Fibroblast of lung (primary cell): ENCODE measurements at places on chromosomes 3 and 15.

- no peak for DNase-seq
Observed at GRCh38 chr3:14497321-14497720, 42.8 kb downstream of the GRIP2 start.

DNA sequence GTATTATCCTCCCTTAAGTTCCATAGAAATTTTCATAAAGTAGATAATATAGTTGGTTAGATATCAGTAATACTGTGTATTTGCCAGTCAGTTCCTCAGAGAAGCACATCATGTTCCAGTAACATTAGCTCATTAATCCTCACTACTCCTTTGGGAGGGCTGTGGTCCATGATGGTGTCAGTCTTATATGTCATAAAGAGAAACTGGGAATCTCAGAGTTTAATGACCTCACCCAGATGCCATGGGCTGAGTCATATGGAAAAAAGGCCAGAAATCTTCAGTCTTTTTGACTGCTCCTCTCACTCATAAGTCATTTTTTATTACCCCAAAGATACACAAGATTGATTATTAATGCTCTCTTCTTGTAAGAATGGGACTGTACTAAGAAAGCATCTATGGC lies 188.6 kb downstream of the CHL1 start:
- DNase-seq = peak; percentile 8

DNA sequence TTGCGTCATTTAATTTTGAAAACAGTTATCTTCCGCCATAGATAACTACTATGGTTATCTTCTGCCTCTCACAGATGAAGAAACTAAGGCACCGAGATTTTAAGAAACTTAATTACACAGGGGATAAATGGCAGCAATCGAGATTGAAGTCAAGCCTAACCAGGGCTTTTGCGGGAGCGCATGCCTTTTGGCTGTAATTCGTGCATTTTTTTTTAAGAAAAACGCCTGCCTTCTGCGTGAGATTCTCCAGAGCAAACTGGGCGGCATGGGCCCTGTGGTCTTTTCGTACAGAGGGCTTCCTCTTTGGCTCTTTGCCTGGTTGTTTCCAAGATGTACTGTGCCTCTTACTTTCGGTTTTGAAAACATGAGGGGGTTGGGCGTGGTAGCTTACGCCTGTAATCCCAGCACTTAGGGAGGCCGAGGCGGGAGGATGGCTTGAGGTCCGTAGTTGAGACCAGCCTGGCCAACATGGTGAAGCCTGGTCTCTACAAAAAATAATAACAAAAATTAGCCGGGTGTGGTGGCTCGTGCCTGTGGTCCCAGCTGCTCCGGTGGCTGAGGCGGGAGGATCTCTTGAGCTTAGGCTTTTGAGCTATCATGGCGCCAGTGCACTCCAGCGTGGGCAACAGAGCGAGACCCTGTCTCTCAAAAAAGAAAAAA lies 1.2 kb downstream of the B2M start:
- DNase-seq = peak; percentile 79

GRCh38 chr3:185763347-185764005 lies 61.4 kb downstream of the IGF2BP2 start:
- no peak for DNase-seq

DNA sequence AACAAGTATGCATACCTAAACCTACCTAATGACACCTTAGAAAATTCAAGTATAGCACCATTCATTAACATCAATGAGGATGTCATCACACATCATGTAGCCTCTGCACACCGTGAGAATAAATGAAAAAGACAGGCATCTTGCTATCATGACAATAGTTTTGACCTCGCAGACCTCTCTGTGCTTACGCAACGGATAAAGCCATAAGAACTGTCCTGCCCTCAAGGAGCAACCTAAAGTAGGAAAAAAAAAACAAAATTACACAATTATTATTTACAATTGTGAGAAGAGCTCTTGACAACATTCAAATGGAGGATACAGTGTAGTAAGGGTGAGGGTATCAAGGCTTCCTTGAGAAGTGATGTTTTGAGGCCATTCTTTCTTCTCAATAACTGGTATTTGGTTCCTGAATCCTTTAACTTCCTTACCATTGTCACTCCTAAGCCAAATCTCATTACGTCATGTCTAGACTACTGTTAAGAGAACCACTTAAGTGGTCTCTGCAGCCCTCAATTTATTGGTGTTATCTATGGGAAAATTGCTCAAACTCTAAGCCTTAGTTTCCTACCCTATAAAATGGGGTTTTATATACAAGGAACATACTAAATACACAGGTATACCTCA lies 7.0 kb upstream of the SETD5 start:
- no peak for DNase-seq

GRCh38 chr3:196216681-196217211 lies 412 bp downstream of the SLC51A start:
- no peak for DNase-seq

GRCh38 chr3:136232413-136232812 lies 17.7 kb upstream of the PCCB start:
- DNase-seq = no peak

DNA sequence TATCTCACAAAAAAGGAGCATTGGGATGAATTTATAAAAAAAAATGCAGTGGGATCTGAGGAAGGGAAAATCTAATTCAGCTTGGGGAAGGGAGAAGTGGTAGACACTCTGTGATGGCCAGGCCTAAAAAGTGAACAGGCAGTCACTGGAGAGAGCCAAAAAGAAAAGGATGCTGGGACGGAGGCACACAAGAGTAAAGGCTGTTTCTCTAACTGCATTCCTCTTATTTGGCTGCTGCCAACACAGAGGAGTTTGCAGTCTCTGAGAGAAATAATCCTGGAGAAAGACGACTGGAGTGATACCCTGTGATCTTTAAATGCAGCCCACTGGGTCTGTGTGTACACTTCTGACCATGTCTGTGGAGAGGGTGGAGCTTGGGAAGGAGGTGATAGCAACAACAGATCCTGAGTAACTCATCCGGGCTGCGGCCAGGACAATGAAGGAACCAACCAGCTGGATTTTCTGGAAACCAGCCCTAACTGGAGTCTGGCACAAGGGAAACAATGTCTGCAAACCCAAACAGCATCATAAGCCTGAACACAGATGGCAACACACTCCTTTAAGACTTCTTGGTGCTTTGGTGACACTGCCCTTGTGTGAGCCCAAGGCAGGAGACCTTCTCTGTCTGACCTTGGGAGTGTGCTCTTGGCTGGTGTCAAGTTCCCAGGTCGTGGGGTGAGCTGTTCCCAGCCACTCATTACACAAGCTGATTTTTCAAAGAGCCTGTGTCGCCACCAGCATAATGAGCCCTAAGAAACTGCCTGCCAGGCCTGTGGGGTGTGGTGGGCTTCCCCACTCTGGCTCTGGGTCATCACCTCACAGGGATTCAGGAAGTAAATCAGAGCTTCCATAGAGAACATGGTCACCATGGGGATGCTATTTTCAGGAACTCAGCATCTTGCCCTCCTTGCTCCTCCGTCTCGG lies 8.0 kb downstream of the FYCO1 start:
- DNase-seq = peak; percentile 74

GRCh38 chr15:92848852-92849598 lies 51.1 kb upstream of the CHD2 start:
- peak; percentile 93 for DNase-seq

- DNase-seq = no peak
Observed at GRCh38 chr3:13716540-13717221, 163.2 kb downstream of the WNT7A start.

DNA sequence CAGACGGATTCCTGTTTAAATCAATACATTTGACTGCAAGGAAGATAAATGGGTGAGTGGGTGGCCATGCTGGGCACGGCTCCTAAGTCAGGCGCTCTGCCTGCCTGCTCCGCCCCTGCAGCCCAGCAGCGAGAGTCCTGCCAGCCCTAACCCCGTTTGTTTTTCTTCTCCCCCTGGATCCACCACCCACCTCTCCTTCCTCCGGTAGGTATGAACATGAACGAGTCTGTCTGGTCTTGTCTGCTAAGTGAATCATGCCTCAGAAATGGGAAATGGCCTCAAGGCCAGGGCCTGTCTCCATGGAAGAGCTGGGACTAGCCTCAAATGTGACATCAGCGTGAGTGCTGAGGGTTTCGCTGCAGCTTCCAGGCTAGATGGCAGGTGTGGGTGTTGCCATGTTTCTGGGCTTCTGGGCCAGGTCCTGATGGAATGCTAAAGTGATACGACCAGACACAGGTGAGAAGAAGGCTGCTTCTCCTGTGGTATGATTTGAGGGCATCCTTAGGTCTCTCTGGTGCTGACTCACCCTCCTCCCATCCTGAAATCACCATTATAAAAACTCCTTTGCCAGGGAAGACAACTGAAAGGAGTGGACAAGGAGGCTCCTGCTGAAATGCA lies 5.6 kb upstream of the FEM1B start:
- peak; percentile 95 for DNase-seq

DNA sequence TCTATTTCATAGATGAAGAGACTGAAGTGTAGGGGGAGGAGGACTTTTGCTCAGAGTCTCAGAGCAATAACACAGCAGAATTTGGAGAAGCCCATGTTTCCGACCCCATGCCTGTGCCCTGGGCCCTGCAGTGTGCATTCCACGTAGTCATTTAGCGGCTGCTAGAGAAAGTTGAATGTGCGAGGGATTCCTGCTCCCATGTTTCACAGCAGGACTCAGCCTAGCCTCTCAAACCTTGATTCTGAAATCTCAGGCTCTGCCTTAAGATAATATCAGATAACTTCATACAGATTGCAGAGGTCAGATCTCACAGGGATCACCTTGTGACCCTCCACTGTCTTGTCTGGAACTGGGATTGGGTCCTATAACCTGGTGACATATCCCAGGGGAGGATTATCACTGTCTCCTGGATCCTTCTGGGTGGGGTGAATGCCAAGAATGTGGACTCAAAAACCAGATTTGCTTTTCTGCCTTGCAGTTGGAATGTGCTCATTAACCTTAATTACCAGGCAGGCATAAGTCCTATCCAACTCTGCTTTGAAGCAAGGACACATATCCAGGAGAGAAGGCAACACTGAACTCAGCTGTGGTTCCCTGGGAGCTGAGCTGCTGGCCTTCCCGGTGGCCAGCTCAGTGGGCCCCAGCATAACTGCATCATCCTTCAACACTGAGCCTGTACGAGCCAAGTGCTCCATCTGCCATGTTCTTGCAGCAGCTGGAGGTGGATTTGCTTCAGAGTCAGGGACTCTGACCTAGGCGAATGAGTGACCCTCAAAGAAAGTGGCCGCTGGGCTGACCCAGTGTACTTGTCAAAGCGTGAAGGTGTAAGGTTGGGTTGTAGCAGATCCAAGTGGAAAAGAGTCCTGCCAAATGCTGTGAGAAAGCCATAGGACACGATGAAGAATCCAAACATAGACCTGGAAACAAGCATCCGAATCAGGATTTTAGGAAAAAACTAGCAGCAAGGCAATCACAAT lies 43.0 kb downstream of the CTXND1 start:
- no peak for DNase-seq
